H54 (cell line): ENCODE measurements at places on chromosomes 4 and X.

DNA sequence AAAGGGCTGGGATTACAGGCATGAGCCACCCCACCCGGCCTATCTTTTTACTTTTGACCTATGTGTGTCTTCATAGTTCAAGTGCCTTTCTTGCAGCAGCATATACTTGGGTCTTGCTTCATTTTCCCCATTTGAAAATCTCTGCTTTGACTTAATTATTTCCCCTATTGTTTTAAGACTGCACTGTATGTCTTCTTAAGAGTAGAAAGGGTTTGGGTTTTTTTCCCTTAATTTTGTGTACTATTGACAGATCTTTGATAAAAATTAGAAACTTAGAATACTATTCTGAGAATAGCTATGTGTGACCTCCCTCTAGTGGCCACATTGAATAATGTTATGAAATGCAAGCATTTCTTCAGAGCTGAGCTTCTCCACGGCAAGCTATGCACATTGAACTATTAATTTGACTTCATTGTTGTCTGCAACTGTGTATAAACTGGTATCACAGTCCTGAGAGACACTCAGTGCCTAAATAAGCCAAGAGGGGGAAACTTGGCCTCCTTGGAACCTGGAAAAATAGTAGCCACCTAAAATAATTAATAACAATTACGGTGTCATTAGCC lies 8.7 kb upstream of the SLC25A4 start:
- DNase-seq = peak; percentile 49

DNA sequence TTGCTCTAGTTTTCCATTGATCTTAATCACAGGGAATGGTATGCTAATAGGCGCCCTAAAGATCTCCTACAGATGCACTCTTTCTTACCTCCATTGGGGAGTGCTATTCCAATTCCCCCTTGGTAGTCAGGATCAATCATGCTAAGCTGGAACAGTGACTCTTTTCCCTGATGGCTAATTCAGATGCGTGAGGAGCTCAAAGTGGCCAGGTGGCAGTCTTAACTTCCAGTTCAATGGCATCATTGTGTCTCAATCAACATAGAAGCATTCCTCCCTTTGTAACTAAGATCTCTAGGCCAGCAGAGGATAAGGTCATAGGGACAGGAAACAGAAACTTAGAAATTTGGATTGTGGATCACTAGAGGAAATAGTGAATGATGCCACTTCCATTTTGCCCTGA lies 216.8 kb downstream of the GRID2 start:
- no peak for DNase-seq

DNA sequence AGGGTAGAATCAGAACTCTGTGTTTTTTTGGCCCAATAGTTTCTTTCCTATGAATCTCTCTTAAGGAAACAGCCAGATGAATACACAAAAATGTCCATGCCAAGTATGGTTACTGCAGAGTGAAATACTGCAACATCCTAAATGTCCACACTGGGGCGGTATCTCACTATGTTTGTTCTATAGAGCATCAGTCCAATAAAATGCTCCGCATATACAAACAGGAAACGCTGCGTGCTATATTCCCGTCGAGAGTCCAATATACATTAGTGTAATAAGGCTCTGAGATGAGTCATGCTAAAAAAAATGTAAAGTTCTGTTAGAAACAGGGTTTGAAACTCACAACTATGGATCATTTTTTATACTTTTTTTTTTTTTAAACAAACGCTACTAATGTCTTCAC lies 72.9 kb upstream of the ENOX2 start:
- DNase-seq = no peak

DNA sequence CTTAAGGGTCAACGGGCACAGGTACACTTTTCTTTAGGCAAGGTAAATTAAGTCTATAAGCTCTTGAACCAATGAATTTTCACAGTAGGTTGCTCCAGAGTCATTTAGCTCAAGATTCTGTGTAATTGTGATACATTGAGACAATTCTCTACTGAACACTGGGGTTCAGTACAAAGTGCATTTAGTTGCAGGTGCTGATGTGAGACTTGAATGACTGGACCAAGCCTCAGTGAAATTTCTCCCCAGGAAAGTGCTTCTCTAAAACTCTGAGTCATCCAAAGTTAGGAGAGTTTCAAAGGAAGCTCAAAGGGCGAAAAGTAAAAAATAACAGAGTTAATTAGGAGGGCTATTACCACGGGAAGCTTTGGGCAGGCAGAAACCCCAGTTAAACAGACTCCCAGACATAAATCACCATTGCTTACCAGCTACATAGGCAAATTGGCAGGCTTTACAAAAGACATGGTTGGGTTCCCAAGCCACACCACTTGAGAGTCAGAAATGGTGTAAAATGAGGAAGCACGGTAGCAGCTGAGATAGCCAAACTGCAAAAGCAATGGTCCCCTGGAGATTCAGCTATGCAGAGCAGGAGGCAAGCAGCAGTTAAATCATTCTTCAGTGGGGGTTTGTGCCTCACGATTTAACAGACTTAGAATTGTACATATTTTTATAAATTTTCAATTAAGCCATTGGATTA lies 202.6 kb downstream of the PCDH19 start:
- no peak for DNase-seq

DNA sequence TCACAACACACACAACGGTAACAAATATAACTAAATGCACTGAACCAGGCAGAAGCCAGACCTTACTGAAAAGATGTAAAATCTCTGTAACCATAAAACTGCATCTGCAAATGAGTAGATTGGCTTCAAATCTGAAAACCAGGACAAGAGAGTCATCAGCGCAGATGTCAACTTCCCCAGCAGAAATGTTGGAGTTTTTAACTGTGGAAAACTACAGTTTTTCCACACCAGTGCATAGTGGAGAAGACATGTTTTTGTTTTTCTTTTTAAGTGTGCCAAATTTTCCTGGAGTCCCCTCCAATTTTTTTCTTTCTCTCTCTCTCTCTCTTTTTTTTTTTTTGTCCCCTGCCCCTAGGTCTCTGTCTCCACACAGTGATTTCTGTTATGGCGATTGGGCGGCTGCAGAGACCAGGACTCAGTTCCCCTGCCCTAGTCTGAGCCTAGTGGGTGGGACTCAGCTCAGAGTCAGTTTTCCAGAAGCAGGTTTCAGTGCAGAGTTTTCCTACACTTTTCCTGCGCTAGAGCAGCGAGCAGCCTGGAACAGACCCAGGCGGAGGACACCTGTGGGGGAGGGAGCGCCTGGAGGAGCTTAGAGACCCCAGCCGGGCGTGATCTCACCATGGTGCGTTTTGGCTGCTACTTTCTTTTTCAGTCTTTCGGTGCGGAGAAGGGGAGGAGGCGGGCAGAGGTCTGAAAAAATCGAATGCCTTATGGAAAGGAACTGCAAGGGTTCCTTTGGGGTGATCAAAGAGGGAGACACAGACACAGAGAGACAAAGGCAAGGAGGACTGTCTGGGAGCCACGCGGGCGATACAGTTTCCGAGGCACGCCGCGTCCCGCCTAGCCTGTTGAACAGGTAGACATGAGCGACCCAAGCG lies at the start of gene GUCY1A1:
GUCY1A1 (plus strand) TSS at position 505 of the 878 bp plus-strand sequence. CDS start 30,020 bp downstream, outside the sequence.
- no peak for DNase-seq
